ENCODE measurements at places on chromosomes 1 and 21.

DNA sequence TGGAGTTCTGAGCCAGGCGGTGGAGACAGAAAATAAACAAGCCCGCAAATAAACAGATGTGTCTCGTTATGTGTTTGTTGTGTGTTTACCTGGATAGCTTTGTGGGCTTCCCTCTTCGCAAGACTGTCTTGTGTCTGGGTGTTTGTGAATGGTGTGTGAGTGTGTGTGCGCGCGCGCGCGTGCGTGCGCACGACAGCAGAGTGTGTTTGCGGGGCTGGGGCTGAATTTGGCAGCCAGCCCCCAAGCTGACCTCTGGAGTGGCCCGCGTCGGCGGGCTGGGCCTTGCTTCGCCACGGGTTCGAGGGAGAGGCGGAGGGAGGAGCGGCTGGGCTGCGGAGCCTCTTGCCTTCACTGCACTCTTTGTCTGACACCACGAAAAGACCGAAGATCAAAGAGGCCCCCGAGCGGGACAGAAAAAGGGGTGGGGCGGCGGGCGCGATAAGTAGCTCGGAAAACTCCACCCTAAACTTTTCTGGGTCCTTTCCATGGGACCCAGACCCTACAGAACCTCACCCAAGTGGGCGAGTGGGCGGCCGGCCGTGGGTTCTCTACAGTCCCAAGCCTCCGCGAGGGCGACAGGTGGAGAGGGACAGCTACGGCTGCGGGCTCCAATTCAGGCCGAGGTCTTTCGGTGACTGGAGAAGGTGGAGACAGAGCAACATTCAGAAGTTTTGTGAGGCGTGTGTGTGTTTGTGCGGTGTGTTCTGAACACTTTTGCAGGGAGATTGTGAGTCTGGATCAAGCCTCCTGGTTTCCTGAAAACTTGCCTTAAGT is 14.5 kb downstream of the PAX7 start:
- no peak for DNase-seq

- no peak for DNase-seq
Measured at GRCh38 chr21:36693489-36694030, 5.4 kb upstream of the SIM2 start.

GRCh38 chr21:43585924-43586413 is 73.3 kb downstream of the HSF2BP start:
- no peak for DNase-seq

- no peak for DNase-seq
Measured at GRCh38 chr1:9869831-9870251, 40.2 kb downstream of the CTNNBIP1 start.

GRCh38 chr1:9593147-9593491 is 4.4 kb downstream of the TMEM201 start:
- peak; percentile 63 for DNase-seq

GRCh38 chr1:30610917-30611316 is 112.5 kb downstream of the MATN1 start:
- DNase-seq: no peak

- DNase-seq: no peak
Measured at GRCh38 chr1:180975551-180975950, 47.1 kb downstream of the STX6 start.

GRCh38 chr1:115426231-115426771 is 88.3 kb upstream of the NGF start:
- no peak for DNase-seq

DNA sequence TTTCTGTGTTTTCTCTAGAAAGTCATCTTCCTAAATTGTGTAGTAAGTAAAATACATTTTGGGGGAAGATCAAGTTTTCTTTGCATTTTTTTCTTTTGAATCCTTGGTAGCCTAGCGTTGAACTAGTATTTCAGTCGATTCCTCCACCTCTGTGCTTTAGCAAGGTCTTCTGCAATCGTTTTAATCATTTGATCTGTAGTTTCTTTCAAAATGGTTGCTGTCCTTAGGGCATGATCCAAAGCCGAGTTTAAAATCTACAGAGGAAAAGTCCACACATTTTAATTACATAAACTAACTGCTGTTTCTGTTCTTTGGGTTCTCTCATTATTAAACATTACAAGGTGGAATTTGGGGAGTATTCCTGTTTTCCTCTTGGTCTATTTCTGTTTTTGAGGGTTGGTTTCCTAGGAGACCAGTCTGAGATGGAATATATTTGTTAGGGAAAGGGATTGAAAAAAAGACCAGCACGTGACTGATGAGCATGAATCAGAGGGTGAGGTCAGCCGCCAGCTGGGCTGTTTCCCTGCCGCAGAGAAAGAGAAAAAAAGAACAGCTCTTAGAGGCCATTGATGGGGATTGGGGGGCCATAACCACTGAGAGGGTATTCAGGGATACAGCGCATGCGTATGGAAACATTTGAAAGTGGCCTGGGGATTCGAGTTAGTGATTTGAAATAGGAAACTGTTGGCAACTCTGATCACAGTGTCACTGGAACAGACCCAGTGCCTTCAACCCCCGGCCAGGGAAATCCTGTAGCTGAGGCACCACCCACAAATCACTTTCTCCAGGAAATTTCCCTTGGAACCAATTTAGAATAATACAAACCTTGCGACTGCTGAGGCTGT is 40.6 kb downstream of the AKNAD1 start:
- peak; percentile 93 for DNase-seq

- no peak for DNase-seq
Measured at GRCh38 chr1:155960081-155960745, 18.1 kb downstream of the ARHGEF2 start.

GRCh38 chr1:232650418-232650817 is 20.5 kb upstream of the SIPA1L2 start:
- no peak for DNase-seq

- peak; percentile 94 for DNase-seq
Measured at GRCh38 chr1:27527890-27528817, 38.2 kb upstream of the WASF2 start.

DNA sequence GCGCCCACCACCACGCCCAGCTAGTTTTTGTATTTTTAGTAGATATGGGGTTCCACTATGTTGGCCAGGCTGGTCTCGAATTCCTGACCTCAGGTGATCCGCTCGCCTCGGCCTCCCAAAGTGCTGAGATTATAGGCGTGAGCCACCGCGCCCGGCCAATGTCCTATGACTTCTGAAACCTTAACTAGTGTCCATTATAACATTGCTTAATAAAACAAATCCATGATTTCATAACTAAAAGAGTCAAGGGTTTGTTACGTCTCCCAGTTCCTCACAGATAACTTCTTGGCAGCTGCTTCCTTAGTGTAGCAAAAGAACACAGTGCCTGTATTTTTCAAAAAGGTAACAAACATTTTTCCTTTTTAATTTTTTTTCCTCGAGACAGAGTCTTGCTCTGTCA is 53.6 kb downstream of the FBXO42 start:
- DNase-seq: no peak

DNA sequence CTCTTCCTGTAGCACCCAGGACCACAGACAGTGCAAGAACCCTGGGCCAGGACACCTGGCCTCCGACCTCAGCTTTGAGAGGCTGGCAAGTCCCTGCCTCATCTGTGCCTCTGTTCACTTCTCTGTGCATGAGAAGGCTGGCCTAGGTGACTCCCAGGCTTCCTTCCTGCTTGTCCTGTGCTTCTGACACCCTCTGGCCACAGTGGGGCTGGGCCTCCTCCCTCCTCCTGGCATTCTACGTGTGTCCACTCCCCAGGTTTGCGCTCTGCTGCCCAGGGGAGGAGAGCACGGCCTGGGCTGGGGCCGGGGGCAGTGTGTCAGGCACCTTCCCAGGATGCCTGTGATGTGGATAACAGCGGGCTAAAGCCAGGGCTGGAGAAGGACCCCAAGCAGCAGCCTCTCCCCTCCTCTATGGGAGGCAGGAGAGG is 30.3 kb upstream of the PKP1 start:
- no peak for DNase-seq

DNA sequence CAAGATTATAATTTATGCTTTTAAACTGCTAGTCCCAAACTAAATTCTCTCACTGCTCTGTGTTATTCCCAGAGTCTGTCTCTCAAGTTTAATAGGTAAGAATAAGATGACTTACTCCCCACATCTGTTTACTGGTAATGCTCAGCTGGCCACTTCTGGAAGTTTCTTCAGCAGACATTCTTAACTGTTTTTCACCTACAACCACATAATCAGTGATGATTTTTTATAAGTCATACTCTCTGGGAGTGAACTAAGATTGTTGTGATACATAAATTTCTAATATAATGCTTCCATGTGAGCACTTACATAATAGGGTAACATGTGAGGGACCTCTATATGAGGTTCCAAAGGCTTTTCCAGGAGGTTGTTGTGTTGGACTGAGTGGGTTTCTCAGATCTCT is 8.7 kb downstream of the SLAMF7 start:
- DNase-seq: no peak

- DNase-seq: no peak
Measured at GRCh38 chr1:29758781-29759499, 522.6 kb downstream of the PTPRU start.

DNA sequence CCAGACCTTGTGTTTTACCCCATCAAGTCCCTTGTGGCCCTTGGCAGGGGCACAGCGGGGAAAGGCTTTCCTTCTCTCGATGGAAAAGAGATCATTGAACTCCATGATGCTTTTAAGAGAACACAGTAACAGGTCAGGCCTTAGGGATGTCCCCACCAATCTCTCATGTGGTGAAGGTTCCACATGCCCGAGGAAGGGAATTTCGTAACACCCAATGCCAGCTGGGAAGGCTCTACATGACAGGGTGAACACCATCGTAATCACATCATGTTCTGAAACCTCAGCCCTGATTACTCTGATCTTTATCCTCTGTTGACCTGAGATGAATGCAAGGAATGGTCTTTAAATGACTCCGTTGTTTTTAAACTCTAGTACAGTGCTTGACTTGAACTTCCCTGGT is 105.5 kb upstream of the SPAG17 start:
- DNase-seq: no peak

DNA sequence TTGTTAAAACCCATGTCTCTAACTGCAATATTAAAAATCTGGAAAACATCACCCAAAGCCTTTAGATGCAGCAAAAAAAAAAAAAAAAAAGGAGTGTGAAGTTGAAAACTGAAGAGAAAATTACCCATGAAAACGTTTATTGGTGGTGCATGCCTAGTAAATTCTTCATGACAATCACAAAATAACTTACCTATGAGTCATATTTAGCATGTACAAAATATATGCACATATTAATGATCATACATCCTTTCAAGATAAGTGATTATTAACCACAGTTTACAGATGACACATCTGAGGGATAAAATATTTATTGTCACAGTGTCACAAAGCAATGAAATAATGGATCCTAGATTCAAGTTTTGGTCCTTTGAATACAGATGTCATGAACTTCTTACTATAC is 505.2 kb upstream of the NR5A2 start:
- no peak for DNase-seq

- no peak for DNase-seq
Measured at GRCh38 chr1:183198463-183198862, 12.4 kb downstream of the LAMC2 start.

- DNase-seq: no peak
Measured at GRCh38 chr1:177981200-177981599, 11.3 kb upstream of the SEC16B start.

- no peak for DNase-seq
Measured at GRCh38 chr1:27643600-27644368, 8.8 kb upstream of the FGR start.

- peak; percentile 40 for DNase-seq
Measured at GRCh38 chr1:150410582-150411101, 46.7 kb downstream of the RPRD2 start.

DNA sequence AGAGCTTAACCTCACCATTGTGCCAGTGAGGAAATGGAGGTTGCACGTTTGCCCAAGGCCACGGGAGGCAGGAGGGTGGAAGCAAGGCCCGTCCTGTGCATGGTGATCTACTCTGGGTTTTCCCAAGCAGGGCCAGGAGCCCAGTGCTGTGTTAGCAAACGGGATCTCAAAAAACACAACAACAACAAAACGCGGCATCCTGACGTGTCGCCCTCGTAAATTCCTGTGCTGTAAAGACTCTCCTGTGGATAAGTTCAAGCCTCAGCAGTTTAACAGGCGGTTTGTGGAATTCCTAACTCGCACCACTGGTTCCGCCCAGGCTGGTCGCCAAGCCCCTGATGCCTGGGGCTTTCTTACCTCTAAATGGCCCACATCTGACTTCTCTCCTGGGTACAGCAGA is 39.1 kb downstream of the TFF3 start:
- DNase-seq: no peak

DNA sequence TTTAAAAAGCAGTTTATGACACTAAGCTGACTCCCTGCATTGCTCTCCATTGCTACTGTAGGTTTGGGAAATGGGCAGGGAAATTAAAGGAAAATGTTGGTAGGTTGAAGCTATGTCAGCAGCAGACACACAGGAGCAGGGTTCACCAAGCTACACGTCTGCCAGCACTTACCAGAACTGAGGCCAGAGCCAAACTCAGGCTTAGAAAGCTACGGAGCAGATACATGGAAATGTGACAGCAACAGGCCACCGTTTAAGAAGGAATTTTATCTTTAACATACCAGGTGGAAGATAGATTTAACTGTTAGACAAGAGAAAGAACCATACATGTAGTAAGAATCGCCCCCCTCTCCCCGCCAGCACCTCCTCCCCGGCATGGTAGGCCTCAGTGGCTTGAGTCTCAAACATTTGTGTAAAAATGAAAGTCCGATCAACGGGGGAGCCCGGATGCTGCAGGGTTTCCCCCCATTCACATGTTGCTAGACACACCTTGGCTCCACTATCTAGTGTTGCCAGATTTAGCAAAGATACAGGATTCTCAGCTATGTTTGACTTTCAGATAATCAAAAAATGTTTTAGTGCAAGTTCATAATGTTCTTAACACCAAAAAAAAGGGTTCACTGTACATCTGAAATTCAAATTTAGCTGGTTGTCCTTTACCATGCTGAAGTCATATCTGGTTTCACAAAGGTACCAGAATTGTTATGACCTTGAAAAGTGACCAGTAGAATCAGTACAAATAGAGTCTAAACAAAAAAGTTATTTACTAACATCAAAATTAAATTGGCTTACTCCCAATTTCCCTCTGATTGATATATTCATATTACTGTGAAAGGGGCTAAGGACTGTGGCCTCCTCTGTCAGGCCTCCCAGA is 6.7 kb downstream of the OR2T11 start:
- peak; percentile 54 for DNase-seq

GRCh38 chr1:92711473-92712165 is 73.3 kb downstream of the EVI5 start:
- no peak for DNase-seq

GRCh38 chr1:205147191-205147835 is 25.5 kb upstream of the RBBP5 start:
- no peak for DNase-seq

DNA sequence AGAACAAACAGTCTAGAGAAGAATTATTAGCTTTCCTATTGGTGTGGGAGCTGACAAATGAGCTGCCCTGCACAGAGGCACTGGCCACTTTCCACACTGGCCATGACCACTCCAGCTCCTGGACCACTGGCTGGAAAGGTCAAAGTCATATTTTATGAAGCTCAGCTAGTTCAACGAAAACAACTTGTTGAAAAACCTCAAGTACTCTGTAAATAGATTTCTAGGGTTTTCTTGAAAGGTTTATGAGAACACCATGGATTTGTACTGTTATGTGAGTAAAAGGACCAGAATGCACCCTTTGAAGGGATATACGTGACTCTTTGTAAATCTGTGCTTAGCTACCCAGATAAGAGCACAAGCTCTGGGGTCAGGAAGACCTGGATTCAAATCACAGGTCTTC is 54.5 kb upstream of the FGGY start:
- DNase-seq: no peak
